HAP-1 (cell line): ENCODE measurements at places on chromosomes 5 and 9.

DNA sequence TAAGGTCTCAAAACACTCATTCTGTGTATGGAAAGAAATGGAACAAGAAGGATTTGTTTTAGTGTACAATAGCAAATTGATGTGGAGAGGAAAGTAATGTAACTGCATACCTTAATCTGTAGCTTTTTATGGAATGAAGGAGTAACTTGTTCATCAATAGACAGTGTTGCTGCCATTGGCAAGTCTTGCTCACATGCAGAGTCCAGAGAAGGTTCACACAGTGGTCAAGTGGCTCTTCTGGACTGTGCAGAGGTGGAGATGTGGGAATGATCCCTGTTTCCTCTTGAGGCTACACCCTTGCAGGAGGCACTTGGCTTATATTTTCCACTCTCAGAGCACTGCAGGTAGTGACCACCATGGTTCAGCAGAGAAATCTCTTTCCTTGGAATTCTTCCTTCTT is 132.9 kb upstream of the ANKH start:
- DNase-seq = no peak

DNA sequence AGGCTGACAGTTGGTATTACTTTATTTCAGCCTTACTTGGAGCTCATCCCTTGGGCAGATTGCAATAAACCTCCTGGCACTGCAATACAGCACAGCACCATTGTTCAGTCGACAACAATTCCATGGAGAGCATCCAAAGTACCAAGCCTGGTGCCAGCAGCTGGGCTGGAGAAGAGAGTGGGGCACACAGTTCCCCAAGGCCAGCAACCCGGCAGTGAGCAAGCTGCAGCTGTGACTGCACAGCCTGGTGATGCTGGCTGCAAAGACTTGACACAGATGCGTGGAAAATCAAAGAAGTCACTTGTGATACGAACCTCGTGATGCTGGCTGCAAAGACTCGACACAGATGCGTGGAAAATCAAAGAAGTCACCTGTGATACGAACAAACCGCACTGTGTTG is 125.4 kb downstream of the ATPSCKMT start:
- DNase-seq = no peak

DNA sequence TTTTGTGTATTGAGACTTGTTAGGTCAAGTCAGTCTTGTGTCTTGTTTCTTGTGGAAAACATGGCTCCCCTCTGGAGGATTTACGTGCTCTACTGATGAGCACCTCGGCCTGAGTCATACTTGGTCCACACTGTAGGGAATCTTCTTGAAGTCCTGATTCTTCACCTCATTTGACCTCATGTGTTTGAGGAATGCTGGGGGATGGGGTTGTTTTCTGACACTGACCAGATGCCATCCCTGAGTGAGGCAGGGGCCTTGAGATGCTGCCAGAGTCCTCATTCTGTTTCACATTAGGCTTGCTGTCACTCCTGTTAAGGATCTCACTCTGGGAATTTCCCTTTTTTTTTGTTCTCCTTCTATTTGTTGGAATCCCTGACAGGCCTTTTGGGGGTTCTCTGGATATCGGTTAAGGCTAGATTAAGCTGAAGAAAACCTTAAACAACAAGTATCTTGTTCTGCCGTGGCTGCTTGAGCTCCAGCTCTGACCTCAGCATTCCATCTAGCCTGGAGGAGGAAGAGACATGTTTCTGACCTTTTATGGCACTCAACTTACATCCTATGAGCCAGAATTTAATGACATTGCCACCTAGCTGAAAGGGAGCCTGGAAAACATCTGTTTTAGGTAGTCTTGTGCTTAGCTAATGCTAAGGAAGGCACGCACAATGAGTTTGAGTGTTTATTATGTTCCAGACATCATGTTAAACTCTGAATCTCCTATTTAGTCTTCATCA is 20.6 kb downstream of the TCOF1 start:
- DNase-seq = no peak

DNA sequence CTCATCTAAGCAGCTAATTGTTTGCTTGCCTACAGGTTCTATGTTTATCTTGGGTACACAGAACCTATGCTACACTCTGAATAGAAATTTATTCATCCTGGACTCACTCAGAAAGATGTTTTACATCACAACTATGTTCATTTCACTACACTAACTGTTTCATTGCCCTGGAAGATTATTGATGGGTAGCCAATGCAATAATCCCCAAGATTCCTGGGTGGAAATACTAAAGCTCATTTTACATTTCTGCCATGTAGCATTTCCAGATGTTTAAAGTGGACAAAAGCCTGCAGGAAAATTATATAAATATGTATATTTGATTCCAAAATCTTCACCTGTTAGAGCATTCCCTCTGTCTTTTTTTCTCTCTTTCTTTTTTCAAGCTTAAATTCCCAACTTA is 51.9 kb upstream of the IL7R start:
- DNase-seq = no peak

DNA sequence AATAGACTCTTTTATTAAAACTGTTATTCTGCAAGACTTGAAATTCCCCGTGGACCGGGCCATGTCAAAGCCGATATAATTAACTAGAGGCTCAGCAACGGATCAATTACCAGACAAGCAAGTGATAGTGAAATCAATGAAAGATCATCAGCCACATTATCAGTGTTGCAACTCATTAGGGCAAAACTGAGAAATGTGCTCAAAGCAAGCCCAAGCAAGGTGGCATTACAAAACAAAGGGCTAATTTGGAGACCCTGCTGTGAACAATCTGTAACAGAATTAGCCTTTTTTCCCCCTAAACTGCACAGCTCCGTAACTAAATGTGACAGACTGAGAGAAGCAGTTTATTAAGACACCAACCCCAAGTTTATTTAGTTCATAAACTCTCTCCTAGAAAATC is 140.3 kb downstream of the BNC2 start:
- no peak for DNase-seq

- peak; percentile 26 for DNase-seq
These were observed 54.1 kb downstream of the MRPS30 start for GRCh38 chr5:44862808-44863207.

DNA sequence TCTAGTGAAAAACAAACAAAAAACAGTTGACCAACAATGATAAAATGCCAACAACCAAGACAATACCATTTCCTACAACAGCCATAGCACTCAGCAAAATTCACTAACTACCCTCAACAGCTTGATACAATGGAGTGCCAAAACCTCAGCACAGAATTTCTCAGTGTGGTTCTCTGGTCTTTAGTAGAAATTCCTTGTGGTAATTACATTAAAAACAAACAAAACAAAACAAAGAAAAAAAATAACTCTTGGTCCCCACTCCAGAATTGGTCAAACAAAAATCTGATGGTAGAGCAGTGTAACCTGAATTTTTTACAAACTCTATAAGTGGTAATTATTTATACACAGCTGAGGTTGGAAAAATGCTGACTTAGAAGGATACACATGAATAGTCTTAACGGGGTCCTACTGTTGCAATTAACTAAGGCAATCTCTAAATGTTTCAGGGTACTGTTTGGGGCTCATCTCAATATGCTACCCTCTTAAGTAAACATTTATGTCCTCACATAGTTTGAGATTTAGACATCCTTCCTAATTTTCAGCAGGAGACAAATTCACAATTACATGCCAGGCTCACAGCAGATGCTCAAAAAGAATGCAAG is 13.8 kb downstream of the CSNK1A1 start:
- DNase-seq = no peak

DNA sequence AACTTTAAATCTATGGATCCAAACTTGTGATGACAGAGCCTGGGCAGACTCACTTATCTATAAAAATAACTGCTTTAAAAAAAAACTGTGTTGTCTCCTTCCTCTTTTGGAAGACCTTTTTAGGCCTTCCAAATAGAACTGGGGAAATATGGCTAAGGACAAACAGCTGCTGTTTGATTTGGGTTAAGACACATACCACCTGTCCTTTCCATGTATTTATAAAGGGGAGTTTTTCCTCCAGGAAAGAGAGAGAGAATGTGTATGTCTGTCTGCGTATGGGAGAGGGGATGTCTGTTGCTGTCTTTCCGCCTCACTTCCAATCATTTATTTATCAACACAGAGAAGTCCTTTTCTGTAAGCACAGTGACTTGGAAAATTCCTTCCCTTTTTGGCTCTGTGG is 2.8 kb downstream of the ARHGEF37 start:
- no peak for DNase-seq

DNA sequence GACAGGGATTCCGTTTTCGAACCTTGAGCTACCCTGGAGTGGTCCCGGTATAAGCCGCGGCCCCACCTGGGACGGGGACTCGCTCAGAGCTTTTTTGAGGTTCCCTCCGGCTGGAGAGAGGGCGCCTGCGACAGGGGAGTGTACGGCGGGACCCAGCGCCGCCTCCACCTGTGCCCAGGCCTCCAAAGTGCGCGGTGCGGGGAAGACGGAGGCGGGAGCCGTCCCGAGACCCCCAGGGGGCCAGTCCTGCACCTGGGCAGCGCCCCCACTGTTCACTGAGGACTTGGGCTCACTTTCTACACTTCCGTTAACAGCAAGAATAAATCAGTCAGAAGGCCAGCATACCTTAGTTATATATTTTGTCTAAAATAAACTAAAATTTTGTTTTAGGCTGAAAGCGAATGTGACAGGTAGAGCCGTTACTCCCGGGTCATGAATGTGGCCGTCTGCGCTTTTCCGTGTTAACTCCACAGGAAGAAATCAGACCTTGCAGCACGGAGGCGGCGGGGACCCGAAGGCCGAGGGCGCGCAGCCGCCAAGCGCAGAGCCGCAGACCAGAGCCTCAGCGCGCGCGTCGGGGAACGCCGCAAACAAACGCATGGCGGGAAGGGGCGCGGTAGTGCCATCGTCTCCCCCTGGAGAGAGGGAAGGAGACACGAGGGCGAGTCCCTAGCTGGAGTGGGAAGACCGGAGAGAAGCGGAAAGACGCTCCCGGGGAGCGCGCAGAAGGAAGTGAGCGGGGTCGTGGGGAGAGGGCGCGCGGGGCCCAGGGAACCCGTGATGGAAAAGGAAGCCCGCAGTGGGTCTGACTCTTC is 14.1 kb downstream of the TRIM7 start:
- DNase-seq = no peak

DNA sequence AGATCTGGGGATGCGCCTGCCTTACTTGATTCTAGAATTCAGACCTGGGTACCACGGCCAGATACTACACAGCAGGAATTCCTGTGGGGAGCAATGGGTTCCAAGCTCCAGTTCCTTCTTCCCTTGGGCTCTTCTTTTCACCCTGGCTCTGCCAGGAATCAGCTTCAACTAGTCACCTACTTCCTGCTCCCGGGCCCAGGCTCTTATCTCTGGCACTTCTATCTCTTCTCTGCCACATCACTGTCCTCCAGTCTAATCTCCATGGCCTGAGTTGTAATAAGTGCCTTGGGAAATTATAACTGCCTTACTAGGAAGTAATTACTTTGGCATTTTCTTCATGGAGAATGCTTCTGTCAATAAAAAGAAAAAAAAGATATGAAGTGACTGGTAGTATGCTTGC is 26.2 kb upstream of the SERINC5 start:
- DNase-seq = no peak

DNA sequence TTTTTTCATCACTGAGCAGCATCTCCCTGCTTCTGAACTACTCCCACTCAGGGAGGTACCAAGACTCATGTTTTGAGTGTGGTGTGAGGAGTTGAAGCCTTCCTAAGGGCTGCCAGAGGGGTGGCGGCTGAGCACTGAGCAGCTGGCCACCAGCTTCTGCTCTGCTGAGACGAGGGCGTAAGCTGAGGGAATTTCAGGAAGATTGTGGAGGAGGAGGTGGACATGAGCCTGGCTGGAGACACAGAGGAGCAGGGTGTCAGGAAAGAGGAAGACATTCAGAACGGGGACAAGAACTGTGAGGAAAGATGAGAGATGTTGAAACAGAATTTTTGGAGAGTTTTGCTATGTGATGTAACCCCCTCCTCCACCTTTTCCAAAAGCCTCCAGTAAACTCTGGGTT is 7.8 kb downstream of the LCP2 start:
- DNase-seq = no peak

- DNase-seq = no peak
These were observed 51.5 kb downstream of the PIK3R1 start for GRCh38 chr5:68267066-68267465.

DNA sequence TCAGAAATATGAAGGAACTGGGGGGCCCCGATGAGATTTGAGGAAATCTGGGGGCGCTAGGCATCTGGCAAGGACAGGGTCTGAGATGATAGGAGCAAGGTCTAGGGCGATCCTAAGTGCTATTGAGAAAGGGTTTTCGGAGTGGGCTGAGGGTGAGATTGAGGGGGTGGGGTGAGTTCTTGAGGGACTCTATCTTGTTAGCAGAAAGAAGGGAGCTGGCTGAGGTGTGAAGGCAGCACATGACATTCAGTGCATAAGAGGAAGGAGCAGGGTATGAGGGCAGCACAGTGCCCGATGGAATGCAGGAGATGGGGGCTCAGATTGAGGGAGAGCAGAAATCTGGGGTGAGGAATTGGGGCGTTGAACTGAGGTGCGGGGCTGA is 640 bp downstream of the TRIM32 start:
- DNase-seq = no peak

GRCh38 chr9:133523106-133523505 is 1.7 kb downstream of the MYMK start:
- DNase-seq = no peak

DNA sequence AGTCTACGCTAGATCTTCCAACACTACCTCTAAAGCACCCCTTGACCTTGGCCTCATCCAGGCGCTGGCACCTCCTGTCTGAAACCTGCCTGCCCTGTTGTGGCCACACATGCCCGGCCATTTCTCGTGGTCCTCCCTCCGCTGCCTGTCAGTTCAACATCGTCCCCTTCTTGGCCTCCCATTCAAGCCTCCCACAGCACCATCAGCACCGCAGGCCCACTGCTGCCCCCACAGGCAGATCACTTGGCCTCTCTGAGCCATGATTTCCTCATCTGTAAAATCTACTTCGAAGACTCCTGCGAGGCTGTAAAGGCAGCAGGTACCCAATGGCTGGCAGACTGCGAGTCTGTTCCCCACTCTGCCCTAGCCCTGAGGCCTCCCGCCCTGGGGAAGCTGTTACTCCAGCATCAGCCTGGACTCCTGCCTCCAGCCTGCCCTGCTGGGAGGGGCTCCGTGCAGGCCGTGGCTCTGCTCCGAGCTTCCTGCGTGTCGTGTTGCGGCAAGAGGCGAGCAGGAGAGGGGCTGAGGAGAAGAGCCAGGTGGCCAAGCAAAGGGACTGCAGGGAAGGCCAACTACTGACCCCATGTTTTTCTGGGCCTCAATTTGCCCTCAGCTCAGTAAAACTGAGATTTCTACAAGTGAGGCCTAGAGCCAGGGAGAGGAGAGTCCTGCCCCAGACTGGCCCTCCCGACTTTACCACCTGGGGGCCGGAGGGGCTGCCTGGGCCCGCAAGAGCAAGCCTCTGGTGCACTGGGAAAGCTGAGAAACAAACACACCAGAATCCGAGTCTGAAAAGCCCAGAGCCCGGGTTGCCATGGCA is 70.5 kb upstream of the LRRTM2 start:
- no peak for DNase-seq

DNA sequence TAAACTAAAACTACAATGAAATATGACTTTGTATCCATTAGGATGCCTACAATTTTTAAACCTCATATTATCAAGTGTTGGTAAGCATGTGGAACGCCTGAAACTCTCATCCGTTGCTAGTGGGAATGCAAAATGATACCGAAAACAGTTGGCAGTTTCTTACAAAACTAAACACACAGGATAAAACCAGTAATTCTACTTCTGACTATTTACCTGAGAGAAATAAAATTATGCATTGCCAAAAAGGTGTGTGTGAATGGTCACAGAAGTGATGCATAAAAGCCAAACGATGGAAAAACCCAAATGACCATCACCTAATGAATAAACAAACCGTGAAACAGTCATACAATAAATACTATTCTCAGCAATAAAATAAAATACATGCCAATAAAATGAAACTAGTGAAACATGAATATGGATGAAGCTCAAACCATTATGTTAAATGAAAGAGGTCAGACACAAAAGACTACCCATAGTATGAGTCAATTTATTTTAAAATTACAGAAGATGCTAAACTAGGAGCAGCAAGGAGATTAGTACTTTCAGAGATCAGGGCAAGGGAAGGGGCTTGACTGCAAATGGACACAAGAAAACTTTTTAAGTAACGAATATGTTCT is 13.4 kb downstream of the AUH start:
- no peak for DNase-seq
